NCI-H1048 (cell line): ENCODE measurements at places on chromosomes 7 and 10.

GRCh38 chr10:103626178-103626577 is 132.7 kb downstream of the NEURL1 start:
- DNase-seq = no peak

- peak; percentile 32 for DNase-seq
Observed at GRCh38 chr10:85490431-85490830, 876.2 kb downstream of the GRID1 start.

- DNase-seq = no peak
Observed at GRCh38 chr7:108415821-108416536, 40.3 kb downstream of the NRCAM start.

GRCh38 chr10:43064331-43065075 is 12.4 kb upstream of the RET start:
- DNase-seq = no peak

DNA sequence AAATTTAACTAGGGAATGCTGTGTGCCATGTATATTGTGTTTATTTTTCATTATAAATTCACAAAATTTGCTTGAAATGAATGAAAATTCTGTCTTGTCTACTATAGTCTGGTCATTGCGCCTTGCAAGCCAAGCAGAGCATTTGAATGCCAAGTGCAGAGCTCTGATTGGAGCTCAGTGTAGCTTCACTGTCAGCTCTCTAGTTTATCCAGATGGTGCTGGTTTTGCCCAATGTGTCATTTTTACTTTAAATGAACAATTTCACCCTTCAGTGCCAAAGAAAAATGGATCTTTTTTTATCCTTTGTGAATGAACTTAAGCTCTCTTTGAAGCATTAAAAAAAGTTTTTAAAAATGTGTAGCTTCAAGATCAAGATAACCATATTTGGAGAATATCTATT is 225.6 kb upstream of the CACNA2D1 start:
- no peak for DNase-seq

- no peak for DNase-seq
Observed at GRCh38 chr10:100575585-100576281, 40.0 kb downstream of the HIF1AN start.

GRCh38 chr10:5547931-5548660 is 23.3 kb downstream of the CALML3 start:
- DNase-seq = no peak

DNA sequence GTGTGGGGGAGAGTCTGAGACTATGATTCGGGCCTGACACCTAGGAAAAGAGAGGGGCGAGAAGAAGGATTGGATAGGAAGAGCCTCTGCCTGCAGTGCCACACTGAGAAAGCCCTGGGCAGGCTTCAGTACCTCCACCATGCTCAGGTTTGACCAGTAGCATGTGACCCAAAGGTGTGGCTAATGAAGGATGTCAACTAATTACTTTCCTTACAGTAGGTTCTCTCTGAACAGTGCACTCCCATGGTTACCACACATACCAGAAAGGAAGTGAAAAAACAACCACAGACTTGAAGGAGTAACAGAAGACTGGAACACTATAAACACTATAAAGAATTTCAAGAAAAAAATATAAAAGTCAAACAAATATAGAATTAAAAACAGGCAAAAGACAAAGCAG is 46.2 kb downstream of the SEM1 start:
- DNase-seq = no peak

DNA sequence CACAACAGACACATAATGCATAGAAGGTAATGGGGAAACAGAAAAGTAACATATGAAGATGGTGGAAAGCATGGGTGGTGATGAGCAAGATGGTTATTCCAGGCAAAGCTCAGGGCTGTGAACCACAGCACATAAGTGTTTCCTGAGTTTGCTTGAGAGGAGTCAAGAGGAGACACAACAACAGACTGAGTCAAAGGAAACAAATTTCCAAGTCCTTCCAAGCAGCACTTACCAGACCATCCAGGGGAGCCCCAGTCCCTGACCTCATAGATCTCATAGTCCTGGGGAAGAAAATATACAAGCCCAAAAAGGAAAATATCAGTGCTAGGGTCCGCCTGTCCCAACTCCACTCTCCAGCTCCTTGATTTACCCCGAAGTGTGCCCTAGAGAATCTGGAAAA is 216.6 kb upstream of the FZD1 start:
- no peak for DNase-seq

DNA sequence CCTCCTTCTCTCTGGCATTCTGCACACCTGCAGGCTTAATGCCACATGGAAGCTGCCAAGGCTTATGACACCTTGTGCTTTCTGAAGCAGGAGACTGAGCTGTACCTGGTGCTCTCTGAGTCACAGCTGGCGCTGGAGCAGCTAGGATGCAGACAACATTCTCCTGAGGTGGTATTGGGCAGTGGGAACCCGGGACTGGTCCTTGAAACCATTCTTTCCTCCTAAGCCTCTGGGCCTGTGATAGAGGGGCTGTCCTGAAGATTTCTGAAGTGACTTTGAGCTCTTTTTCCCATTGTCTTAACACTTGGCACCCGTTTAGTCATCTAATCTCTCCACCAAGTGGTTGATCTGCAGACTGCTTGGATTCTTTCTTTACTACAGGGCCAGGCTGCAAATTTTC is 508.4 kb downstream of the TFEC start:
- no peak for DNase-seq

DNA sequence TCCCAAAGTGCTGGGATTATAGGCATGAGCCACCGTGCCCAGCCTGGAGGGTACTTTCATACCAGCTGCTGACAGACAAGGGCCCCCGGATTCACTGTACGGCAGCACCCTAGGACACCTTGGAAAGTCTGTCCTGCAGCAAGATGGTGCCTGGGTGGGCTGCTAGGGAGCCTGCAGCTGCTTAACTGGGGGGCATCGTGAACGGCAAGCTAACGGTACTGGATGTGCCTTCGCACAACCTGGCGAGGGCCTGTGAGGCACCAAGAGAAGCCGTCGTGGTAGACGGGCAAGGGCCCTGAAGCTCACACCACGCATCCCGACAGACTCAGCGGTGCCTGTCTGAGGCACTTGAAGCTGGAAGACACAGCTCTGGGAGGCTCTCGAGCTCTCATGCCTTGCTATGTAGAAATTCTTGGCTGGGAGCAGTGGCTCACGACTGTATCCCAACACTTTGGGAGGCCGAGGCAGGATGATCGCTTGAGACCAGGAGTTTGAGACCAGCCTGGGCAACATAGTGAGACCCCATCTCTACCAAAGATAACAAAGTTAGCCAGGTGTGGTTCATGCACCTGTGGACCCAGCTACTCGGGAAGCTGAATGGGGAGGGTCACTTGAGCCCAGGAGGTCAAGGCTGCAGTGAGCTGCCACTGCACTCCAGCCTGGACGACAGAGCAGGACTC is 9.4 kb downstream of the BRAT1 start:
- DNase-seq = no peak

DNA sequence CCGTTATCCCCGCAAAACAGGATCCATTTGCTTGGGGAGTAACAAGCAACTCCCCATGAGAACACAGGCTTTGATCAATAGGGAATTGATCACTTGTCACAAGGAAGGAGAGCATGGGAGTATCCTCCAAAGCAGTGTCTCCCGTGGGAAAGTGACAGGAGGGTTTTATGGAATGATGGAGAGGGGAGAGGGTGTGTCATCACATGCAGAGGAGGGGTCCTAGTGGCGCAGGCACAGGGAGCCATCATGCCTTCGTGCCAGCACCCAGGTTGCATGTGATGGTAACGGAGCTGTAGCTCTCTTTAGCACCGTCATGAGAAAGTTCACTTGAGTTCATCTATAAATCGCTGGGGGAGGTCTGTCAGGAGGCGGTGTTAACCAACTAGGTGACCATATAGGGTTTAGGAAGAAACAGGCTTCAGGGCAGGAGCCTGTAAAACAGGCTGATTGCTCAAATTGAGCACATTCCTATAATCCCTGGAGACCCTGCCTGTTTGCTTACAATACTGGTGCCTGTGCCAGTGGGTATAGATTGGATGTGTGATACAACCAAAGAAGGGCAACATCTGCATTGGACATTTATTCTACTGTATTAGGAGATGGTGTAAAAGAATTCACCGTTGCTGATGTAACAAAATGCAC is 428.5 kb downstream of the GALNT17 start:
- DNase-seq = no peak

GRCh38 chr10:34244756-34245484 is 570.2 kb downstream of the PARD3 start:
- no peak for DNase-seq

DNA sequence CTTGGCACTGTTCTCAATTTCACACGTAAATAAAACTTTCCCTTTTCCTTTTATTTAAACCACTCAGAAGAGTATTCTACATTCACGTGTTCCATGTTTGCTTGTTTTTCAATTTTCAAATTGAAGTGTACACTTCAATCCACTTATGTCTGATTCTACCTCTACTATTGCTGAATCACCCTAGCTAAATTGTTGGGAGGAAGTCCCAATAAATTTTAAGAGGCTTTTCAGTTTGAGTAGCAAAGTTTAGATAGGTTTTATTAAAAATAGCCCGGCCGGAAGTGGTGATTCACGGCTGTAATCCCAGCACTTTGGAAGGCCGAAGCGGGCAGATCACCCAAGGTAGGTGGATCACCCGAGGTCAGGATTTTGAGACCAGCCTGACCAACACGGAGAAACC is 1414.7 kb upstream of the CELF2 start:
- DNase-seq = no peak

GRCh38 chr10:42827201-42827600 is 44.6 kb downstream of the BMS1 start:
- DNase-seq = no peak

GRCh38 chr7:29239638-29240037 is 45.1 kb downstream of the CHN2 start:
- no peak for DNase-seq

DNA sequence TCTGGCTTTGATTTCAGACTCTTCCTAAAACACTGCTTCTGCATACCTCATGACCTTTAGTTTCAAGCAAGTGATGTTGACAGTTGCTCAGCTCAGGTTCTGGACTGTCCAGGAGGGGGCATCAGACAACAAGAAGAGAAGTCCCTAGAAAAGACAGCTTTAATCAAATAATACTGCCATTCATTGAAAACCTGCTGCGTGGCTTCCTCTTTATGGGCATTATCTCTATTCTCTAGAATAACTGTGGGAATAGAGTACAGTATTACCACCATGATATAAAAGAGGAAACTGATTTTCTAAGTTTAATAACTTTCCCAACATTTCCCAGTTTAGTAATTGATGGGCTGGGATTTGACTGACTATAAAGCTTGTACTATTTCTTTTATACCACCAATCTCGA is 170.4 kb downstream of the SNX13 start:
- peak; percentile 61 for DNase-seq

DNA sequence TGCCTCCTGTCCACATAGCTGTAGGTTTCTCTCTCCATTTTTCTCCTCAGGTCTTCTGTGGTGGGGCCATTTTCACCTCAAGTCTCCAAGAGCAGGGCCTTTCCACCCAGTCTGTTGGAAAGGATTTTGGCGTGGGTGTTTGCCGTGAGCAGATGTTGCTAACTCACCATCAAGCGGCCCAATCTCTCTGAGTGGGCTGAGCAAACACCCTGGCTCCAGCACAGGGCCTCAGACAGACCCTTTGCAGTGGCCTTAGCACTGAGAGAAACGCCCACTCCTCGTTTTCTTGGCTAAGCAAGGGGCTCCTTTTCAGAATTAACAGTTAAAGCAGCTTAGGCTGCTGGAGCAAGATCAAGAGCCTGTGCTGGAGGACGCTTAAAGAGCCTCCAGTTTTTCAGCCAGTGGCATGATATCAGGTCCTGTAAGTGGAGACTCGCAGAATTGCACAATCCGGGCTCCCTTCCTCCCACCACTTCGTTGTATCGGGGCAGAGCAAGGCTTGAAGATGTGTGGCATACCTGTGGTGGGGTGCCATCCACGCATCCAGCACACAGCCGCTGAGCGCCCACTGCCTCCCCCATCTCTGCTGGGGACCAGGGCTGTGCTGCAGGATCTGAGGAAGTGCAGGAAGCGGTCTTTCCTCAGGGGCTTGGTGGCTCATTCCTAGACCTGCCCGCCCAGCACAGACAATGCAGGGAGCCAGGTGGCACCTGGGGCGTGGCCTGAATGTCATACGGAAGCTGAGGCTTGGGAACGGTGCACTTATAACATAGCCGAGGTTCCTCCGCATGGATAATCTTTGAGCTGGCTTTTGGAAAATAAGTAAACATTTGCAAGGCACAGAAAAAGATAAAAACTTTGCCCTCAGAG is 142.7 kb downstream of the ADARB2 start:
- no peak for DNase-seq

DNA sequence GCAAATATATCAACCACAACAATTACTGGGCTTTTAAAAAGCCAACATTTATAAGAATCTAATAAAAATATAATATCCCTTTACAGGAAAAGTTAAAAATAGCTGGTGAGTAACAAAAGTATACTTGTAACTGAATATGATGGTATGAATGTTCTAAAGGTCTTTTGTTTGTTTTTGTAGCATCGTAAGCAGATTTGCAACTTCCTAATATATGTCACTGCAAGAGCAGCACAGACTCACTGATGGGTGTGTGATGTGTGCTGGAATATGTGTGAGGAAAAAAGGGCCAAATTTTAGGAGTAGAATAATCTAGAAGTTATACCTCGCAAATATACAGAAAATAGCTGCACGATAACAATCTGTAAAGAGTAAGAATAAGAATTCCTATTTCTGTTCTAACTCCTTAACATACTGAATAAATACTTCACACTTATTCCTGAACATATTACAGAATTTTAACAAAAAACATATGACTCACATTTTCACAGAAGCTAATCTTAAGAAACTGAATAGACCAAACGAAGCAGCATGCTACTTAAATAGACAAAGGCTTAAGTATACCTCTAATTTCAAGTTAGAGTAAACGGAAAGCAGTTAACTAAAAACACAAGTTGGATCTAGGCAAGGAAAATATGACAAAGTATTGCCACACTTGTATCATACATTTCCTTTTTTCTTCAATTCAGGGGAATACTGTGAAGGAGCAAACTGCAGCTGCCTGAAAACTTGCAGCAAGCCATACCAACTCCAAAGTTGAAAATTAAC is 9.6 kb downstream of the ETV1 start:
- no peak for DNase-seq

GRCh38 chr10:48970654-48971053 is 31.0 kb upstream of the LRRC18 start:
- DNase-seq = no peak

DNA sequence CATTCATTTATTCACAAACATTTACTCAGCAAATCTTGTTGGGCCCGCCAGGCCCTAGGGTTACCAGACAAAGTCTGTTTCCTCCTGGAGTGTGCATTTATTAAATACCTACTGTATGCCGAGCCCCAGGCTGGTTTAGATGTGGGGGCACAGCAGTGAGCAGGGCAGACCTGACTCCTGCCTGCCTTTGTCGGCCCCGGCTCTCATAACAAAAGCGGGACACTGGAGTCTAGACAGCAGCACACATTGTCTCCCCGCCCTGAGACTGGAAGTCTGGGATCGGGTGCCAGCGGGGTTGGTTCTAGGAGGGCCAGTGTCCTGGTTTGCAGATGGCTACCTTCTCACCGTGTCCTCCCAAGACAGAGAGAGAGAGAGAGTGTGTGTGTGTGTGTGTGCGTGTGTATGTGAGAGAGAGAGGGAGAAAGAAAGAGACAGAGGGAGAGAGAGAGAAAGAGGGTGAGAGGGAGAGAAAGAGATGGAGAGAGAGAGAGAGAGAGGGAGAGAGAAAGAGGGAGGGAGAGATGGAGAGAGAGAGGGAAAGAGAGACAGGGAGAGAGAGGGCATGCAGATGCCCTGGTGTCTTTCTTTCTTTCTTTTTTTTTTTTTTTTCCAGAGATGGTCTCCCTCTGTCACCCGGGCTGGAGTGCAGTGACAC is 25.9 kb downstream of the ELFN1 start:
- DNase-seq = no peak

GRCh38 chr7:78720066-78720465 is 733.4 kb downstream of the MAGI2 start:
- DNase-seq = no peak
